ENCODE measurements at places on chromosomes 6 and 20.

GRCh38 chr20:15220778-15221565 lies 883.6 kb upstream of the FLRT3 start:
- DNase-seq: no peak

- DNase-seq: no peak
These were observed 1.1 kb downstream of the SNPH start for GRCh38 chr20:1267161-1267560.

DNA sequence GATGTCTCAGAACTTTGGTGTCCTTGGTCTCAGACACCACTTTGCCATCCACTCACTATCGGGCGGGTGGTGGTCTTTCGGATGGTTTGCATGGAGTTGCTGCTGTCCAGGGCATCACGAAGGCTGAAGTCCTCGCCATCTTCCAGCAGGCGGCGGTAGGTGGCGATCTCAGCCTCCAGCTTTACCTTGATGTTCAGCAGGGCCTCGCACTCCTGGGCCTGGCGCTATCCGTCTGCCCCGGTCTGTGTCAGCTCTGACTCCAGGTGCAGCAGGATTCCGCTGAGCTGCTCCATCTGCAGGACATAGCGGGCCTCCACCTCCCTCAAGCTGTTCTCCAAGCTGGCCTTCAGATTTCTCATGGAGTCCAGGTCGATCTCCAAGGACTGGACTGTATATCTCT lies 36.0 kb downstream of the ZNF311 start:
- no peak for DNase-seq

GRCh38 chr6:85537055-85537494 lies 56.6 kb downstream of the SNX14 start:
- no peak for DNase-seq

GRCh38 chr6:88683734-88684133 lies 279.7 kb downstream of the RNGTT start:
- no peak for DNase-seq

All from GM19239 (cell line).